Mesothelial cell of epicardium (in vitro differentiated cells): ENCODE measurements at places on chromosomes 4 and X. TPM values are rescaled to one million over a fixed set of nuclear protein-coding genes. Genes with fewer than 3 reads are reported as not detected.

Gene C4orf50
- total RNA-seq, result 0.02 to 0.04 TPM in 2 of 3 replicates, not detected in the other

Gene CT47B1
- total RNA-seq, result not detected in 3 replicates

Gene PPEF2
- 0.07 TPM in 1 of 3 replicates, not detected in the others for total RNA-seq

Gene SOWAHB
- total RNA-seq, result 1.1 to 1.3 TPM (median 1.2 TPM) in 3 replicates

Gene ADH6
- not detected in 3 replicates for total RNA-seq

Gene TRPC5OS
- 0.09 TPM in 1 of 3 replicates, not detected in the others for total RNA-seq

Gene RASL11B
- 22.7 to 26.1 TPM (median 24.7 TPM) in 3 replicates for total RNA-seq

Gene TCEAL3
- total RNA-seq, result 11.9 to 13.0 TPM (median 11.9 TPM) in 3 replicates

Gene EIF2S3
- total RNA-seq, result 460 to 475 TPM (median 474 TPM) in 3 replicates

Gene FGFBP2
- total RNA-seq, result not detected in 3 replicates

Gene PCDH11X
- 9.8 to 13.5 TPM (median 12.5 TPM) in 3 replicates for total RNA-seq

Gene DMRTC1B
- total RNA-seq, result 5.7 to 6.1 TPM (median 6.1 TPM) in 3 replicates

Gene INPP4B
- 26.1 to 35.4 TPM (median 27.9 TPM) in 3 replicates for total RNA-seq

Gene STAP1
- not detected in 3 replicates for total RNA-seq

Gene CXorf51A
- not detected in 3 replicates for total RNA-seq

DNA sequence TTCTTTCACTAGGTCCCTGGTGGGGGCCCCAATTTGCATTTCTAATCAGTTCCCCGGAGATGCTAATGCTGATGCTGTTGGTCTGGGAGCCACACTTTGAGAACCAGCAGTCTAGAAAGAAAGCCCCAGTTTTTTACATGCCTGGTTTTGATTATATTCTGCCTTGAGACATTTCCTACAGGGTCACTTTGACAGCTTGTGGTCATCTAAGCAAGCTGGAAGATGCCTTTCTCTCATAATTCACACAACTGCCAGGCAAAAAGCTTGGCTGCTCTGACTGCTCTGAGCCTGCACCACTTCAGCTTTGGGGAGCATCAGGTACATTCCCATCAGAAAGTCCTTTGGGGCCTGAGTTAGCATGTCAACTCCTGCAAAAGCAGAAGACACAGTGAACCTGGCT is 5.9 kb upstream of the PLAC1 start:
- no peaks in the 10 kb centered on the region for H3K27me3 ChIP-seq
- no peak overlapping the region for H3K4me3 ChIP-seq
- peaks cover 5% of the 10 kb centered on the region for H3K4me1 ChIP-seq
- H3K36me3 ChIP-seq, result no peaks in the 10 kb centered on the region
- DNase-seq, result no peak

GRCh38 chrX:115226929-115227328 is 7.0 kb downstream of the LRCH2 start:
- peaks cover 50% of the 10 kb centered on the region for H3K4me1 ChIP-seq
- peaks cover 3% of the 10 kb centered on the region for H3K36me3 ChIP-seq
- H3K27ac ChIP-seq, result no peak overlapping the region
- H3K27me3 ChIP-seq, result no peaks in the 10 kb centered on the region

GRCh38 chr4:143046454-143046853 is 138.3 kb upstream of the USP38 start:
- H3K27me3 ChIP-seq, result no peaks in the 10 kb centered on the region
- H3K27ac ChIP-seq, result no peak overlapping the region
- H3K4me3 ChIP-seq, result no peak overlapping the region
- H3K4me1 ChIP-seq, result no peaks in the 10 kb centered on the region
- H3K36me3 ChIP-seq, result no peaks in the 10 kb centered on the region
- DNase-seq, result no peak

- H3K36me3 ChIP-seq, result peaks cover 13% of the 10 kb centered on the region
- H3K4me3 ChIP-seq, result no peak overlapping the region
- H3K27ac ChIP-seq, result no peak overlapping the region
- H3K4me1 ChIP-seq, result no peaks in the 10 kb centered on the region
- no peak for DNase-seq
- H3K27me3 ChIP-seq, result no peaks in the 10 kb centered on the region
These were observed 41.1 kb downstream of the HPF1 start for GRCh38 chr4:169716677-169717076.

GRCh38 chr4:107094332-107094731 is 58.2 kb upstream of the DKK2 start:
- peaks cover 2% of the 10 kb centered on the region for H3K36me3 ChIP-seq
- H3K27me3 ChIP-seq, result no peaks in the 10 kb centered on the region
- H3K4me1 ChIP-seq, result no peaks in the 10 kb centered on the region

DNA sequence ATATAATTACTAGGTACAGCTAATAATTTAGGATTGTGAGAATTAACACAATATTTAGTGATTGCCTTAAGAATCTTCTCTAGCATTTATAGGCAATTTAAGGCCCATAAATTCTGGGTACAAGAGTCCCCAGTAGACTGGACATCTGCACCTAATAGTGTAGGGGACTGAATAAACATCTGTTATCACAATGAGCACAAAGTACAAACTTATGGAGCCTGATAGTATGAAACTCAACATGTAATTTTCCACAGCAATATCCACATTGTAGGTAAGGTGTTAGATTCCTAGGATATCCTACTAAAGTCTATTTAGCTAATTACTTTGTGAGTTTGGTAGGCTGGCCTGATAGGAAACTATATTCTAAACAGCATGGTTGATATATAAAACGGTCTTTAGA is 178.3 kb downstream of the FAM13A start:
- H3K4me3 ChIP-seq, result no peak overlapping the region
- no peaks in the 10 kb centered on the region for H3K27me3 ChIP-seq
- peaks cover 12% of the 10 kb centered on the region for H3K36me3 ChIP-seq
- no peak overlapping the region for H3K27ac ChIP-seq
- H3K4me1 ChIP-seq, result peaks cover 15% of the 10 kb centered on the region

GRCh38 chr4:76544725-76545124 is 109.7 kb downstream of the SHROOM3 start:
- no peak overlapping the region for H3K4me3 ChIP-seq
- H3K36me3 ChIP-seq, result peaks cover 1% of the 10 kb centered on the region
- H3K27me3 ChIP-seq, result no peaks in the 10 kb centered on the region
- no peak for DNase-seq
- H3K27ac ChIP-seq, result peak overlapping the region; percentile 68

GRCh38 chrX:129813662-129814368 is 29.9 kb downstream of the ZDHHC9 start:
- H3K36me3 ChIP-seq, result peaks cover 39% of the 10 kb centered on the region
- H3K4me3 ChIP-seq, result no peak overlapping the region
- no peaks in the 10 kb centered on the region for H3K4me1 ChIP-seq
- H3K27me3 ChIP-seq, result no peaks in the 10 kb centered on the region

DNA sequence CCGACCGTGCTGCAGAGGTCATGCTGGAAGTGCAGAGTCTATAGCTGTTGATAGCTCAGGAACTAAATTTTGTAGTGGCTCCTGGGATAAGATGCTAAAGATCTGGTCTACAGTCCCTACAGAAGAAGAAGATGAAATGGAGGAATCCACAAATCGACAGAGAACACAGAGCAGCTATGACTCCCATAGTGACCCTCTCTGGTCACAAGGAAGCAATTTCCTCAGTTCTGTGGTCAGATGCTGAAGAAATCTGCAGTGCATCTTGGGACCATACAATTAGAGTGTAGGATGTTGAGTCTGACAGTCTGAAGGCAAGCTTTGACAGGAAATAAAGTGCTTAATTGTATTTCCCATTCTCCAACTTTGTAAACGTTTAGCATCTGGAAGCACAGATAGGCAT is 8.8 kb downstream of the MANBA start:
- peaks cover 10% of the 10 kb centered on the region for H3K36me3 ChIP-seq
- no peak overlapping the region for H3K27ac ChIP-seq
- no peak overlapping the region for H3K4me3 ChIP-seq

GRCh38 chrX:68686097-68686977 is 38.9 kb downstream of the STARD8 start:
- no peaks in the 10 kb centered on the region for H3K36me3 ChIP-seq
- H3K4me1 ChIP-seq, result peaks cover 15% of the 10 kb centered on the region
- no peak for DNase-seq
- H3K27ac ChIP-seq, result peak overlapping the region; percentile 3
- H3K4me3 ChIP-seq, result peak overlapping the region; percentile 62

DNA sequence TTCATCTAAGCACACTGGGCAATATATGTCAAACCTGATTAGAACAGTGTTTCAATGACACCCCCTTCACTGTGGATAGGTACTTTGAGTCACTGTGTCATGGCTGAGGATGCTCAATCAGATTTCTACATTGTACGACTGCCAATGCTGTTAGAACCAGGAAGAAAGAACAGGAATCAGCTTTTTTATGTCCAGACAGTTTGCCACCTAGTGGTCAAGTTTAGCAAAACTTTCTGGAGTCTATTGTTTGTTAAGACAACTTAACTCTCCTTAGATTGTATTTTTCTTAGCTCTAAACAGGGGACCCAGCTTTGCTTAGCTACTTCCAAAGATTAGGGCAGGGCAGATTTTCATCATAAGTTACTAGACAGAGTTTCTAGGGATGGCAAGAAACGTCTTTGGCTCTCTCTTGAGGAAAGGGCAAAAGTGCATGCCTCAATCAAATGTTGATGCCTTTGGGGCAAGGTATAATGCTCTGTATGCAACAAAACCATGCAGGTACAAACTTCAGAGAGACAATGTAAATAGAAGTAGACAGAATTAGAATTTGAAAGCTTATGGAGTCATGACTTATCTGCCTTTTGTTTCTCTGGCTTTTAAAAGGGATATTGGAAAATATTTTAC is 40.5 kb upstream of the BMP3 start:
- no peak for DNase-seq
- no peak overlapping the region for H3K4me3 ChIP-seq
- H3K4me1 ChIP-seq, result peaks cover 2% of the 10 kb centered on the region
- no peaks in the 10 kb centered on the region for H3K36me3 ChIP-seq

DNA sequence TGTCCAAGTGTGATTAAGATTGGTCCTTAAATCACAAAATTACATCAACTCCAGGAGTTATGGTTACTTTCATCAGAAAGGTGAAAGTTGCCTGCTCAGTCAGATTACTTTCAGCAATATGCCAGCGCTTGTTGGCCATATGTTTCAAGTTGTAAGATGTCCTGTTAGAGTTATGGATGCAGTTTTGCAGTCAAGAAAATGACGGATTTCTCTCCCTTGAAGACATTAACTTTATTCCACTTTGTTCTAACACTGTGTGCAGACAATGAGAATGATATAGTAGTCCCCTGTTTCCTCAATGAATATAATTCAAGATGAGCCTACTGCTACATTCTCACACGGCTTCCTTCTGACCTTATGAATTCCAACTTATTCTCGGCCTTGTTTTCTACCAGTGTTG is 295.0 kb upstream of the ADGRL3 start:
- no peaks in the 10 kb centered on the region for H3K36me3 ChIP-seq
- no peak overlapping the region for H3K27ac ChIP-seq
- DNase-seq, result no peak

- peaks cover 14% of the 10 kb centered on the region for H3K4me1 ChIP-seq
- peak overlapping the region; percentile 98 for H3K4me3 ChIP-seq
- peak overlapping the region; percentile 97 for H3K27ac ChIP-seq
- peaks cover 3% of the 10 kb centered on the region for H3K27me3 ChIP-seq
- DNase-seq, result no peak
These were observed 646 bp downstream of the ABCB7 start for GRCh38 chrX:75155447-75155826.

- no peak for DNase-seq
- H3K4me1 ChIP-seq, result peaks cover 9% of the 10 kb centered on the region
- no peak overlapping the region for H3K27ac ChIP-seq
These were observed 129.5 kb upstream of the KLF3 start for GRCh38 chr4:38534344-38535045.

- no peak overlapping the region for H3K27ac ChIP-seq
- no peak overlapping the region for H3K4me3 ChIP-seq
- H3K4me1 ChIP-seq, result no peaks in the 10 kb centered on the region
- no peak for DNase-seq
These were observed 66.8 kb upstream of the MAB21L2 start for GRCh38 chr4:150515135-150515534.

- peaks cover 29% of the 10 kb centered on the region for H3K36me3 ChIP-seq
- no peak overlapping the region for H3K4me3 ChIP-seq
- H3K4me1 ChIP-seq, result peaks cover 10% of the 10 kb centered on the region
- H3K27me3 ChIP-seq, result no peaks in the 10 kb centered on the region
These were observed 33.9 kb downstream of the KLHL15 start for GRCh38 chrX:23993012-23993633.

- H3K27ac ChIP-seq, result peak overlapping the region; percentile 43
- H3K27me3 ChIP-seq, result no peaks in the 10 kb centered on the region
- no peak overlapping the region for H3K4me3 ChIP-seq
- peaks cover 15% of the 10 kb centered on the region for H3K4me1 ChIP-seq
- peaks cover 1% of the 10 kb centered on the region for H3K36me3 ChIP-seq
- no peak for DNase-seq
These were observed 110.4 kb downstream of the SCD5 start for GRCh38 chr4:82688091-82688795.

GRCh38 chr4:184657144-184657543 is 7.6 kb downstream of the PRIMPOL start:
- H3K4me1 ChIP-seq, result no peaks in the 10 kb centered on the region
- H3K27ac ChIP-seq, result no peak overlapping the region
- H3K27me3 ChIP-seq, result no peaks in the 10 kb centered on the region
- no peak for DNase-seq
- H3K4me3 ChIP-seq, result no peak overlapping the region
- peaks cover 12% of the 10 kb centered on the region for H3K36me3 ChIP-seq

- H3K4me1 ChIP-seq, result peaks cover 40% of the 10 kb centered on the region
- H3K27me3 ChIP-seq, result no peaks in the 10 kb centered on the region
- H3K4me3 ChIP-seq, result no peak overlapping the region
- DNase-seq, result no peak
- peak overlapping the region; percentile 85 for H3K27ac ChIP-seq
These were observed 24.8 kb upstream of the TMSB4X start for GRCh38 chrX:12949927-12950656.

- peaks cover 15% of the 10 kb centered on the region for H3K4me1 ChIP-seq
- no peaks in the 10 kb centered on the region for H3K27me3 ChIP-seq
- H3K27ac ChIP-seq, result no peak overlapping the region
- DNase-seq, result no peak
- H3K36me3 ChIP-seq, result no peaks in the 10 kb centered on the region
These were observed 219.2 kb upstream of the FAT1 start for GRCh38 chr4:186942758-186943377.

- no peak overlapping the region for H3K4me3 ChIP-seq
- no peak overlapping the region for H3K27ac ChIP-seq
- H3K27me3 ChIP-seq, result no peaks in the 10 kb centered on the region
- H3K4me1 ChIP-seq, result no peaks in the 10 kb centered on the region
- H3K36me3 ChIP-seq, result no peaks in the 10 kb centered on the region
These were observed 78.7 kb upstream of the SLC7A11 start for GRCh38 chr4:138320831-138321230.

DNA sequence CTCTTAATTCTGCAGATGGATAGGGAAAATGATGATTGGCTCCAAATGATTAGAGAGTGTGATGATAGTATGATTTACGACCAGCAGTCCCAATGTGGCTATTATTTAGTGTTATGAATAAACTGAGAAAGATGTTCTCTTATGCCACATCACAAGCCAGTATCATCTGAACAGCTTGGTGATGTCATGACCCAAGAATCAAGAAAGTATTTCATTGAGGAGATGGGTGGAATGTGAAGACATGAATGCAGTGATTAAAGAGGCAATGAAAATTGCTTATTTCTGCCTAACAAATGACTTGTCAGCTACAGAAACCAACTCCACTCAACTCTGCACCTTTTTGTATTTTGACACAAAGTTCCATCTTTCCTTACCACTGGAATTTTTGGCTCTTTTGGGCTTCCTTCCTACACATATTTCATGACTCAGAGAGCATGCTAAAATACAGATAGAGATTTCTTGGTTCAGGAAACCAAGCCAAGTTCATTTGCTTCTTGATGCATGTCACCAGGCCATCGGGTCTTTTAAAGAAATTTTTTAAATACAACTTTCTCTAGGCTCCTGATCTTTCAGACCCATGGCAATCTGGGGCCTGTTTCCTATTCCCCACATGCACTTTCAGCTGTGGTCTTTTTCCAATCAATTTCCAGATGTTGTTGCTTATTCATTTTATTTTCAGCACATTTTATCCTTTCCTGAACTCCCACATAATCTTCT is 174.2 kb downstream of the HHIP start:
- no peak for DNase-seq
- H3K27ac ChIP-seq, result no peak overlapping the region
- no peak overlapping the region for H3K4me3 ChIP-seq
- no peaks in the 10 kb centered on the region for H3K27me3 ChIP-seq
